Colonic mucosa (tissue), 4 donors: ENCODE measurements at places on chromosomes 11 and 22. TPM values are rescaled to one million over a fixed set of nuclear protein-coding genes. Genes with fewer than 3 reads are reported as not detected.

ASCL2 gene
- 16.4 TPM for total RNA-seq

SLC22A6 gene
- total RNA-seq, result not detected

NNMT gene
- total RNA-seq, result 13.7 TPM

GRM5 gene
- not detected for total RNA-seq

MIAT gene
- total RNA-seq, result 1.5 TPM

L3MBTL2 gene
- 13.2 TPM for total RNA-seq

EXPH5 gene
- 32.2 TPM for total RNA-seq

APOA5 gene
- total RNA-seq, result 0.20 TPM

APOBEC3H gene
- total RNA-seq, result 0.45 TPM

POU2F3 gene
- 1.5 TPM for total RNA-seq
